ENCODE measurements at places on chromosomes 11 and 22.

DNA sequence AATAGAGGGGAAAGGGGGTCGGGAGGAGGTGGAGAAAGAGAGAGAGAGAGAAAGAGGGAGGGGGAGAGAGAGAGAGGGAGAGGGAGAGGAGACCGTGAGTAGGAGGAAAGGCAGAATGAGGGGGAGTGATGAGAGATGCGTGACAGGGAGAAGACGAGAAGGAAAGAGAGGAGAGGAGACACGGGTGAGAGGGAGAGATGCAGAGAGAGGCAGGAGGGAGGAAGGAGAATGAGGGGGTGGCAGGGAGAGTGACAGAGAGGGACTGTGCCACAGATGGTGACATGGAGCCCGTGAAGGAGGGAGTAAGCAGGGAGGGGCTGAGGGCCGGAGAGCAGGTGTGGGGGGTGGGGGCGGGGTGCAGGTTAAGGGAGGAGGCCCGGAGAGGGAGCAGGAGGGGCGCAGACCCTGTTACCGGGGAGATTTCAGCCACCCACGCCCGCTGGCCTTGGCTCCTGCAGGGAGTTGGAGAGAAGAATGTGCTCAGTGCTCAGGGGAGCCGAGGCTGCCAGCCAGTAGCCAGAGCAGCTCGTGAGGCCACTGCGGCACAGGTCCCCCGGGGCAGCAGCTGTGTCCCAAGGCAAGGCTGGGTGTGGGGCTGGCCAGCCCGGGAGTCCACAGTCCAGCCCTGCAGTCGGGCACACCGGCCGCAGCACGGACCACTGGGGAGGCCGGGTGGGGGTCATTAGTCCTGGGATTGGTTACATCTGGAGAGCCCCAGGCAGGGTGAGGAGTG, at the start of gene SSTR3:
Gene SSTR3, minus strand, starts transcription at position 304 of the 733 bp plus-strand sequence. CDS start 4,674 bp downstream, outside the sequence.
- DNase-seq, result no peak
- no peaks in the 10 kb centered on the region for H3K27me3 ChIP-seq
- H3K4me3 ChIP-seq, result no peak within 1 kb of the TSS
- H3K4me1 ChIP-seq, result no peaks in the 10 kb centered on the region
- H3K27ac ChIP-seq, result no peak within 1 kb of the TSS

DNA sequence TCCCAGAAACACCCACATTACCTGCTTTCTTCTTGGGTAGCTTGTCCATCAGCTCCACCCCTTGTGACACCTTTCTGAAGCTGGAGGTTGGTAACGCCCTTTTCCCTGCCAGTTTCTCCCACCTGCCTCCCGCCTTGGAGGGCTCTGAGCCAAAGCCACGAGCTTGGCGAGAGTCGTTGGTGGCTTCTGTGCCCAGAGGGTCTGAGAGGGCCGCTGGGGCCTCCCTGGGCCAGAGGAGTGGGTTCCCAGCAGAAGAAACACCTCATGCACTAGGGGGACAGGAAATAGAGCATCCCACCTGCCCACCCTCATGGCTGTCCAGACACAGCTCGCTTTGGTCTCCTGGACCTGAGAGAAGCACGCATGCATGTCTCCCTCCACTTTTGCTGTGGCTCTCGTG, 37.9 kb downstream of the B3GAT1 start:
- no peaks in the 10 kb centered on the region for H3K36me3 ChIP-seq
- no peaks in the 10 kb centered on the region for H3K27me3 ChIP-seq
- no peak overlapping the region for H3K27ac ChIP-seq
- DNase-seq, result no peak
- H3K4me1 ChIP-seq, result no peaks in the 10 kb centered on the region

- no peaks in the 10 kb centered on the region for H3K4me1 ChIP-seq
- no peaks in the 10 kb centered on the region for H3K27me3 ChIP-seq
- no peaks in the 10 kb centered on the region for H3K36me3 ChIP-seq
- no peak for DNase-seq
These were observed 834.6 kb downstream of the JRKL start for GRCh38 chr11:97224396-97224795.

DNA sequence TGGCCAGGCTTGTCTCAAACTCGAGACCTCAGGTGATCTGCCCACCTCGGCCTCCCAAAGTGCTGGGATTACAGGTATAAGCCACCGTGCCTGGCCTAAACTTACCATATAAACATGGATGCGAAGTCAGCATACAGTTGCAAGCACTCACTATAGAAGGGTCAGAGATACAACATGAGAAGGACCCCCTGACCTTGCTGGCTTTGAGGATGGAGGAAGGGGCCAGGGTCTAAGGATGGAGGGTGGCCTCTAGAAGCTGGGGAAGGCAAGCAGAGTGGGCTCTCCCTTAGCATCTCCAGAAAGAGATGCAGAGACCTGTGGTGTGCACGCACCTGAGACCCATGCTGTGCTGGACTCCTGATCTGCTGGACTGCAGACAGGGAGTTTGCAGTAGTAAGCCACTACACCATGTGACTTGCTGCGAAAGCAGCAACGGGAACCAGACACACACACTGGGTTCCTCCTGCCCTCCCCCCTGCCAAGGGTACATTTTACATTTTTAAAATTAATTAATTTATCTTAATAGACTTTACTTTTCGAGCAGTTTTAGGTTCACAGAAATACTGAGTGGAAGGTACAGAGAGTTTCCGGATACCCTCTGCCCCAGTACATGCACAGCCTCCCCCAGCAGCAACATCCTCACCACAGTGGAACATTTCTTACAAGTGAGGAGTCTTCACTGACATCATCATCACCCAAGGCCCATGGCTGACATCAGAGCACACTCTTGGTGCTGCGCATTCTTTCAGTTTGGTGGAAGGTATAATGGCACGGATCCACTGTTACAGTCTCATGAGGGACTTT, 170.1 kb upstream of the B3GAT1 start:
- DNase-seq, result peak; percentile 64
- H3K27me3 ChIP-seq, result no peaks in the 10 kb centered on the region
- H3K36me3 ChIP-seq, result no peaks in the 10 kb centered on the region
- no peak overlapping the region for H3K4me3 ChIP-seq
- H3K4me1 ChIP-seq, result no peaks in the 10 kb centered on the region

- H3K27me3 ChIP-seq, result no peaks in the 10 kb centered on the region
- H3K4me1 ChIP-seq, result peaks cover 11% of the 10 kb centered on the region
- no peak overlapping the region for H3K4me3 ChIP-seq
- no peaks in the 10 kb centered on the region for H3K36me3 ChIP-seq
These were observed 12.0 kb upstream of the CAT start for GRCh38 chr11:34426766-34427185.

DNA sequence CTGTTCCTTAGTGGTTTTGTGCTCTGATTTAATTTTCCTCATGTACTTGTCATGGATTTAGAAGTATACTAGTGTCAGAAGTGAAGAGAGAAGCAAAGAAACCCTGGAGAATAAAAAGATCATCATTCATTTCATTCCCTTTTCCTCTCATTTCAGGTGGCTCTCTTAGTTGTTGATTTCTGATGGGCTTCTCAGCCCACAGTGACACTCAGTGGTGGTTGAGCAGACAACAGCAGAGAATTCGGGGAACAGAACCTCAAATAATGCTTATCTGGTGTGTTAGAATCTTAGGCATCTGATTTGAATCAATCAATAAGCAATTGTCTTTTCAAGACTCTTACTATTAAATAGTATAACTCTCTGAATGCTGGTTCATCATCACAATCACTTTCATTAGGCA, 1289.4 kb downstream of the FAM181B start:
- H3K4me1 ChIP-seq, result no peaks in the 10 kb centered on the region
- no peak overlapping the region for H3K4me3 ChIP-seq
- no peaks in the 10 kb centered on the region for H3K36me3 ChIP-seq
- DNase-seq, result no peak

DNA sequence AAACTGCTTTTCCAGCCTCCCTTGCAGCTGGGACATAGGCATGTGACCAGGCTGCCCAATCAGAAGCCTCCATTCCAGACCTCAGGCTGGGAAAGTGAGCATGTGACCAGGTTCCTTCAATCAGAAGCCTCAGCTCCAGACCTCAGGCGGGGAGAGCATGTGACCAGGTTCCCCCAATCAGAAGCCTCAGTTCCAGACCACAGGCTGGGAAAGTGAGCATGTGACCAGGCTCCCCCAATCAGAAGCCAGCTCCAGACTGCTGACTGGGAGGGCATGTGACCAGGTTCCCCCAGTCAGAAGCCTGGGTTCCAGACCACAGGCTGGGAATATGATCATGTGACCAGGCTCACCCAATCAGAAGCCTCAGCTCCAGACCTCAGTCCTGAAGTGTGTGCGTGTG, 11.7 kb upstream of the IL2RB start:
- no peaks in the 10 kb centered on the region for H3K27me3 ChIP-seq
- DNase-seq, result no peak
- H3K4me1 ChIP-seq, result no peaks in the 10 kb centered on the region
- H3K36me3 ChIP-seq, result no peaks in the 10 kb centered on the region

GRCh38 chr22:24289741-24290163, 19.1 kb downstream of the SPECC1L start:
- H3K27me3 ChIP-seq, result no peaks in the 10 kb centered on the region
- H3K36me3 ChIP-seq, result no peaks in the 10 kb centered on the region
- H3K4me3 ChIP-seq, result no peak overlapping the region

DNA sequence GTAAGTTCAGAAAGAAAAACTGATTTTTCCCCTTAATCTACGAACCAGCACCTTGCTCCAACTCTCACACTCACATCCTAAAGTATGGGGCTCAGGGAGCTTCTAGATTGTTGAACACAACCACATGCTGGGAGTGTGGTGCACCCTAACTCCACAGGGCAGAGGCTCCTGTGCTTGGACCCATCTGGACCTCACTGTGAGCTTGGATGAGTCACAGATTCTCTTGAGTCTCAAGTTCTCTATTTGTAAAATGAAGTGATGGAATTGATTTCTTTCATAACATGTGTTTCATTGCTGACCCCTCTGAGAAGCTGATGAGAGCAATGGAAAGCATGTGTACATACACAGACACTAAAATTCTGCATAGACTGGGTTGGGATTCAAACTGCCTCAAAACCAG, 109.7 kb downstream of the PGR start:
- no peaks in the 10 kb centered on the region for H3K36me3 ChIP-seq

All from vagina (tissue), 2 donors.